AG04449 (cell line): ENCODE measurements at places on chromosomes 2 and 18.

- DNase-seq, result no peak
Observed at GRCh38 chr2:134790487-134790886, 47.9 kb upstream of the ACMSD start.

DNA sequence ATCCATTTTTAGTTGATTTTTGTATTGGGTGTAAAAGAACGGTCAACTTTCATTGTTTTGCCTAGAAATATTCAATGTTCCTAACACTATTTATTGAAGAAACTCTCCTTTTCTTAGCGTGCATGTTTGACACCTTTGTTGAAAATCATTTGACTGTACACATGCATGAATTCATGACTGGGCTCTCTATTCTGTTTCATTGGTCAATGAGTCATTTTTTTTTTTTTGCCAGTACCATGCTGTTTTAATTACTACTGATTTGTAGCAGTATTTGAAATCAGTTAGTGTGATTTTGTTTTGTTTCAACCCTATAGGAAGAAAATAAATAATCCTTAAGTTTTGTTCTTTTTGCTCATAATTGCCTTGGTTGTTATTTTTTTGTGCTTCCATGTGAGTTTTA lies 828.7 kb downstream of the SUCLG1 start:
- DNase-seq, result no peak

DNA sequence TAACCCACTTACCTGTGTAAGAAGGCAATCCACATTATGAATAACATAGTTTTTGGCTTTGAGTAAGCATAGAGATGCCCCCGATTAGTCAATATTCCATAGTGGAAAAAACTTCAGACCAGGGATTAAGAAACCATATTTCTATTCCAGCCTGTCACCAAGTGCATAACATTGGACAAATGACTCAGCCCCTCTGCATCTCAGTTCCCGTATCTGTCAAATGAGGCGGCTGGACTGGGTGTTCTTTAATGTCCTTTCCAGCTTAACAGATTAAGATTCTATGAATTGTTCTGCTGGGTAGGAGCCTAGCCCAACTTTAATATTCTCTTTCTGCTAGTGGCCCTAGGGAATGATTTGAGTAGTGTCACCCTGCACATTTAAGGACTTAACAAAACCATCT lies 11.8 kb upstream of the FTCDNL1 start:
- no peak for DNase-seq

- no peak for DNase-seq
Observed at GRCh38 chr2:20536619-20537422, 89.9 kb downstream of the RHOB start.

- DNase-seq, result no peak
Observed at GRCh38 chr2:8544171-8544785, 137.6 kb upstream of the ID2 start.

DNA sequence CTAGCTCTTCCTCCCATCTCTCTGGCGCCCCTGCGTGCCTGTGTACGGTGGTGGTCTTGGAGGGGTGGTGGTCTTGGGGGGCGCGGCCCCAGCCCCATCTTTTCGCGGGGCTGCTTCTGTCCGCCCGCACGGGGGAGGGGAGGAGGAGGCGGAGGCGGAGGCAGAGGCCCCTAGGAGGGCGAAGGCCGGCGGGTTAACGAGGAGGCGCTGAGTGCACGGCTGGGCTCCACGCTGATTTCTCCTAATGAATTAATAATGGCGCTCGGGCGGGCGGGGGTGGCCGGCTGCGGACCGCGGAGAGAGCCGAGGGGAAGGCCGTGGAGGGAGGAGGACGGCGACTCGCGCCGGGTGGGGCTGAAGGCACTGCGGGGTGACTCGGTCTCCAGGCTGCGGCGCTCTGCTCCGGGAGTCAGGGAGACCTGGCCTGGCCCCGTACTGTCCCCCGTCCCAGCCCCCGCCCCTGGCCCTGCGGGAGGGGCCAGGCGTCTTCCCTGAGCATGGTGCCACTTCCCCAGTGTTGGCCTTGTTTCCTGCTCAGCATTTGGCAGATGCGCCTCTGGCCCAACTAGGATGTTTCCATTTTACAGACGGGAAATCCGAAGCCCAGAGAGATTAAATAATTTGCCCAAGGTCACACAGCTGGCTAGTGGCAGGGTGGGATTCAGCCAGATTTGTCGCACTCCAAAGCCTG lies 6.0 kb downstream of the GAREM2 start:
- no peak for DNase-seq

DNA sequence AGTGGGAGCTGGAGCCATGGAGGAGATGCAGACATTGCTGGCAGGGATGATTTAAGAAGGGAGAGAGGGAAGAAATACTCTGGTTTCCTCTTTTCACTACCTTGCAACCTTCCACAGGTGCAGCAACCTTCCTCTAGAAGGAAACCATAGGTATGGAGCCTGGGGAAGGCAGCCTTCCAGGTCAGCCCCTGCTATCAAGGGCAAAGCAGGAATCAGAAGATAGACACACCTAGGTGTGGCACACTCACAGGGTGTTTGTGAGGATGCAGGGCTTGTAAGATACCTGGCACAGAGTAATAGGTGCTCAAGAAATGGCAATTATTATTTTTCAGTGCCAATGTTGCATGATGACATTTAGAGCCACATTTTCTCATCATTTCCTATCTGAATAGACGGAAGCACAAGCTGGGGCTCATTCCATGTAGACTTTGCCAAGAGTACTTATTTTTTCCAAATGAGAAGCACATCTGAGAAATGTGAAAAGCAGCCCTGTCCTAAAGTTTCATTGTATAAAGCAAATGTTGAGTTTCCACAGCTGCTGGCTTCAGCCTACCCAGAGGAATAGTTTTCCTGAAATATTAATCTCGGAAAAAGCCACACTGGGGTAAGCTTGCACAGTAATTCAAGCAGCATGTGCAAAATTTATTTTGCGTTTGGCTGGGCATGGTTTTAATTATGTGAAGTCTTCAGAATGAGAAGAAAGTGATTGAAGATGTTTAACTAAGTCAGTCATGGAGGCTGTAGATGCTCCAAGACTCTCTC lies 20.6 kb downstream of the EVA1A start:
- no peak for DNase-seq

GRCh38 chr2:111984213-111984604 lies 70.9 kb upstream of the TMEM87B start:
- DNase-seq, result no peak

DNA sequence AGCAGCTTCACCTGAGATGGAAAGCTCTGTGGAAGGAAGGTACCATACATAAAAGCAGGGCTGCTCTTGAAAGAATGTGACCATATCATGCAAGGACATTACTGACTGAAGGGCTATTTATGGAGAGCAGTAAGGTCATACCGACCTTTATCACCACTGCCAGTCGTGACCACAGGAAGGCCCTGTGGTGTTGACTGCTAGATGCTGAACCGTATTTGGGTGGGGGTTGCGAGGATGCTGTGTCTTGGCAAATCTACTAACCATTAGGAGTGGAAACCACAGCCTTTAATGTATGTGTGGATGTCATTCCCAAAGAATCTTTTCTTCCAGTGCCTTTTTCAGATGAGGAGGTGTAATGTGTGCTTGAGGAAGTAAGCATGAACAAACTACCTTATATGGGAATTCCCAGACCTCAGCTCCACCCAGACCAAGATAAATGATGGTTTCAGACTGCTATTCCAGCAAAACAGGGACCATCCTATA lies 60.8 kb downstream of the LIMS1 start:
- DNase-seq, result peak; percentile 99

DNA sequence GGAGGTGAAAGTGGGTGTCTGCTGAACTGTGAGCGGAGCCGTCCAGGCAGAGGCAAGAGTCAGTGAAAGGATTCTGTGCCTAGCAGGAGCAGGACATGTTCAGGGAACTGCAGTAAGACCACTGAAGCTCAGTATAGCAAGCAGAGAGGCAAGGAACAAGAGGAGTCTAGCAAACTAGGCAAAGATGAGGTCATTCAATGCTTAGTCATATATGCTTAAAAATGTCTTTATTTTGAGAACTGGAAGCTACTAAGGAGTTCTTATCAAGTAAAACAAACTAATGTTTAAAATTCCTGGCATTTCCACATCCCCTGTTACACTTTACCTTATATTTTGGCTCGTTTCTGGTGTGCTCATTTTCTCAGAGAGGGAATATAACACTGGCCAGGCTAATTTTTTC lies 913.4 kb downstream of the CBLN2 start:
- DNase-seq, result no peak

GRCh38 chr2:19488009-19488691 lies 129.7 kb upstream of the OSR1 start:
- DNase-seq, result peak; percentile 2

- no peak for DNase-seq
Observed at GRCh38 chr18:24791751-24792545, 331.5 kb downstream of the HRH4 start.

DNA sequence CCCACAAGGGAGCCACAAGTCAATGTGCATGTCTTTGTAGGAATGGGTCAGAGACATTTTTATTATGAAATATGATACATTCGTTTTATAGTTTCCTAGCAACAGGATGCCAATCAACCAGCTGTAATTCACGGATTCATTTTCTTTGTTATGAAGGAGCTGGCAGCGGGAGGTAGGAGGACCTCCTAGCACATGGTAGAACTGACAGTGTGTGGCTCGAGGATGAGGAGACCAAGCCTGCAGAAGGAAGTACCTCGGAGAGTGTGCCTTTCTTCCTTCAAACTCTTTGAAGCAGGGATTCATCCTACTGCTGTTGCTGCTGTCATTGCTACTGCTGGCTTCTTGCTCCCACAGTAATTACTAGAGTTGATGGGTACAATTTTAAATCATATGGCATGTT lies 504.8 kb upstream of the KLHL29 start:
- DNase-seq, result no peak

DNA sequence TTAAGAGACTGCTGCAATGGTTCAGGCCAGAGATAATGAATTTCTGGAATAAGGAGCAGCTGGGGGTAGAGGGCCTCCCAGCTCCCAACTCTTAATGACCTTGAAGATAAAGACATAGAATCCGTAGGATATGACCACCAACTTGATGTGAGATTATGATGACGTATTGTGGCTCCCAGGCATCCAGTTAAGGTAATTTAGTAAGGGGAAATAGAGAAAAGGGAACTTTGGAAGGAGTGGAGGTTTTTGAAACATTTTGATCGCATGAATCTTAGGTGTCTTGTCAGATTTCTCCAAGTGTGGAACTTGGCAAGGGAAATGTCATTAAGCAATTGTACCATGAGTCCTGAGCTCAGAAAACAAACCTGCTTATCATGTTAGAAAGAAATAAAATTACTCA lies 277.3 kb upstream of the TANK start:
- DNase-seq, result no peak

GRCh38 chr2:48450936-48451602 lies 78.9 kb upstream of the STON1 start:
- no peak for DNase-seq

DNA sequence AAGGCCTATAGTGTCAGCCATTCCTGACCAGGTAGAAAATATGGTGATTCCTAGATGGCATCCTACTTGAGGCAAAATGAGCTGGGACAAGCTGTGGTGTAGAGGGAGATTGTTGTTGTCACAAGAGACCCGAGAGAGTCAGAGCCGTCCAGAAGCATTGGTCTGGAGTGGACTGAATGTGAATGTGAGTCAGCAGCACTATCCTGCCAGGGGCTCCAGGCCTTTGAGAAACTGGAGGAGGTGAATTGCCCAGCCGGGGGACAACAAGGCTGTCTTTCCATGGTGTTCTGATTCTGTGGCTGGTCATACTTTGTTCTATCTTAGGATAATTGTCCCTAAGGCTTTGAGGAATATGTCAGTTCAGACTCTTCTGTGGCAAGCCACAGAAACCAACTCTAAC lies 29.4 kb upstream of the EIF2AK3 start:
- DNase-seq, result no peak

- DNase-seq, result no peak
Observed at GRCh38 chr2:16094811-16095210, 154.5 kb downstream of the MYCN start.

GRCh38 chr2:106530866-106531265 lies 43.7 kb downstream of the CD8B2 start:
- no peak for DNase-seq

DNA sequence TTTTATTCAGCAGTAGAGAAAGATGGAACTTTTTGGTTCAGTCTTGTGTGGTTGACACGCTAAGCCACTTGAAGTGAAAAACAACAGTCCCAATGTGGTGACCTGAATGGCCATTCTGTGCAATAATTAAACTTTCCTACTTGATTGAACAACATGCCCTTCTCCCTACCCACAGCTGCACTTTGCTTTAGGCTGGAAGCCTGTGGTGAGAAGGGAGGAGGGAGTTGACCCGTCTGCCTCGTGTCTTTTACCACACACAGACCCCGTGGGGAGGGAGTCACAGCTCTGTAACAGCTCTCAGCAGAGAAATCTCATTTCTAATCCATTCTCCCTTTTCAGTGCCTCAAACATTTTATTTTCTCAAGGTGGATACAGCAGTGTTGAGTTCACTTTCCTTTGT lies 138.2 kb upstream of the PKDCC start:
- DNase-seq, result no peak

- DNase-seq, result no peak
Observed at GRCh38 chr2:222869252-222869560, 8.4 kb downstream of the ACSL3 start.
